DMS79 treated with DMSO at 0.1 percent for 48 hours (cell line): ENCODE measurements at places on chromosomes 12 and 14.
A peak's percentile ranks its signal among the peaks of the same experiment; 100 is the strongest.

GRCh38 chr14:61696753-61697318, 1.5 kb downstream of the HIF1A start:
- peak; percentile 28 for DNase-seq

DNA sequence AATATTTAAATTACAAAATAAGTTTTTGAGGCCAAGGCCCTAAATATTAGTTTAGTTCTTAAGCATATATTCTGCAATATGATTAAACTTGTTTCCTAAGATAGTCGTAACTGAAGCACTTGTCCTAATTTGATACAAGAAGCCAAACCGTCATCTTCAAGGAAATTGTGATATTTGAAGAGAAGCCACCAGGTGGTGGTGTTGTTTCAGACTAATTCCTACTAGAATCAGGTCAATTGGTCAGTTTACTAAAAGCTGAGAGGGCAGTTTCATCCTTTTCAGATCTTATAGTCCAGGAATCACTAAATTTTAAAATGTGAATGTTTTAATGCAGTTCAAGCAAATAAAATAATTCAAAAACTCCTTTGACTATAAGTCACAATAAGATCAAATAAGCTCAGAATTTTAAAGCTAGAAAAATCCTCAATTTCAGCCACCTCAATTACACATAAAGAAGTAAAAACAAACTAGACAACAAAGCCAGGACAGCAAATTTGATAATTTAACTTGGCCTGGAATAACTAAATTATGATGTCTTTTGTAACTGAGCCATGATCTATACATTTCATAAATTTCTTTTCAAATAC, 7.1 kb upstream of the ARL1 start:
- DNase-seq, result peak; percentile 65

DNA sequence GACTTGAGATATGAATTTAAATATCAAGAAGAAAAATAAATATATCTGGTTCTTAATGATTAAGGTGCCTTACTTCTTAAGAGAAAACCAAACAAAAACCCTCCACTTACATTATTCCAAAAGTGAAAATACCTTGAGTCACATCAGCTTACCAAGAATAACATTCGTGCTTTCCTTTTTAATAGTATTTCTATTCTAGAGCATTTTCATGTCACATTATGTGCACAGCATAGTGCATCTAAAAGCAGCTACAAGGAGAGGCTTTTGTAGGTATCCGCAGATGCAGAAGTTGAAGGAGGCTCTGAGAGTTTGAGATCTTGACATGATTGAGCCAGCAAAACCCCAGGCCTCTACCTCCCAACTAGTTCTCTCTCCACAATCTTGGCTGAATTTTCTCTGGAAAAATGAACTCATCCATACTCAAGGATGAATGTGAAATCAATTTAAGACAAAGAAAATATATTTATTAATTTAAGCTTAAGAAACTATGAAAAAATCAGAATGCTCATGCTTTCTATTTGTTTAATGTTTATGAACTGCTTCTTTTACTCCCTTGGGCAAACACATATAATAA, 275.0 kb downstream of the AKAP6 start:
- no peak for DNase-seq

DNA sequence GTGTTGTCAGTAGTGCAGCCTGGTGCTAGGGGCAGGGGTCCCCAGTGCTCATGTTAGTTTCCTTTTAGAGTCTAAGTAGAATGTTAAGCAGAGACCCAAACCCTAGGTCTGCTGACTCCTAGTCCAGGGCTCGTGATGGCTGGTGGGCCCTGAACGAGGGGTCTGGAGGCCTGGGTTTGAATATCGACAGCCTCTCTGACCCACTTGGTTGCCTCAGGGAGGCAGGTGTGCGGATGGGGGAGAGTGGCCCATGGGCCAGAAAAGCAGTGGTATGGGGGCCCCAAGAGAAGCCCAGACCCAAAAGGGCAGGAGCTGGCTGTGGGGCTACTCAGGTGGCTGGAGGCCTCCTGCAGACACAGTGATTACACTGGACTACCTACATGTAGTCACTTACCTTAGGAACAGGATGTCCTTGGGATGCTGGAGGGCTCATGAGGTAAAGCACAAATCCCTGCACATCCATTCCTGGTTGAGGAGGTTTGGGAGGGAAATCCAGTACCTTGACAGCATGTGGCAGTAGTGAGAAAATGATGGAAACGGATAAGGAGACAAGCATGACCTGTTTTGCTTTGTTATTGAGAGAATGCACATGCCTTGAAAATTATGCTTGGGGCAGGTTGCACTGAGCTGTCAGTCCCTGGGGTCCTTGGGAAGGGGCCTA, 1.7 kb upstream of the SLC25A29 start:
- no peak for DNase-seq

DNA sequence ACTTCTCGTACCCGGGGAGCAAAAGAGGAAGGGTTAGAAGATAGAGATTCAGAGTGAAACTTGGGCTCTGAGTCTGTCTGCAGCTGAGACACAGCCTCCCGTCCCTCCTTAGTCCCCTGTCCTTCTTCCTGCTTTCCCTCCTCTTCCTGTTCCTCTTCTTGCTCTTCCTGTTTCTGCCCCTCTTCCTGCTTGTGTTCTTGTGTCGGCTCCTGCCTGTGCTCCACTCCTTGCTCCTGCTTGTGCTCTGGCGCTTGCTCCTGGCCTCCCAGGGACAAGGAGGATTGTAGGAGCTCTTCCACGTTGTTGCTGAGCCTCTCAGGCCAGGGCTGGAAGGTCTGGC, 3.0 kb downstream of the ACRBP start:
- no peak for DNase-seq

DNA sequence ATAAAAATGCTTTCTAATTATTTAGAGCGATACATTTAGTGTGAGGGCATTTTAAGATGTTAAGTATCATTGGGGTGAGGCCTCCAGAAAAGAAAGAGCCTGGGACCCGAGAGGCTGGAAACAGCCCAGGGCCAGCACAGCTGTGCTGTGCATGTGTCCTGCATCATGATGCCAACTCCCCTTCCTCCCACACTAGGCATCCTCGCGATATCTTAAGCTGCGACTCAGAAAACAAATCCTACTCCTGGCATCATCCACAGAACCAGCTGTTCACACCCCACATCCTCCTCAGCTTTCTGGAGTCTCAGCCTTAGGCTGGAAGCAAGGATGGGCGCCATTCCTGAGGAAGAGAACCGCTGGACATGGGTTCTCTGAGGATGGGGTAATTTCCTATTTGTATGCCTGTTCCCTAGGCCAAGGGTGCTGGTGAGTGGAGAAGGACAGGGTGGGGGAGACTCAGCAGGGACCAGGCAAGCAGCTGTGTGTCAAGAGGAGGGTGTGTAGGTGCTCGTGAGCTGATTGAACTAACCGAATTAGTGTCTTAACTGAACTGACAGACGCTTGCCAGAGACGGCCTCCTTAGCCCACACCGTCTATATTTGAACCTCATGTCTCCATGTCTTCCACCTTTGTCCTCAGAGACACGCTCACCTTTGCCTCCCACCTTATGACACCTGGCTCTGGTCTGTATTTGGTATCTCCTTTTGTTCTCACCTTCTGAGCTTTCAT, 15.6 kb upstream of the MCRS1 start:
- no peak for DNase-seq

DNA sequence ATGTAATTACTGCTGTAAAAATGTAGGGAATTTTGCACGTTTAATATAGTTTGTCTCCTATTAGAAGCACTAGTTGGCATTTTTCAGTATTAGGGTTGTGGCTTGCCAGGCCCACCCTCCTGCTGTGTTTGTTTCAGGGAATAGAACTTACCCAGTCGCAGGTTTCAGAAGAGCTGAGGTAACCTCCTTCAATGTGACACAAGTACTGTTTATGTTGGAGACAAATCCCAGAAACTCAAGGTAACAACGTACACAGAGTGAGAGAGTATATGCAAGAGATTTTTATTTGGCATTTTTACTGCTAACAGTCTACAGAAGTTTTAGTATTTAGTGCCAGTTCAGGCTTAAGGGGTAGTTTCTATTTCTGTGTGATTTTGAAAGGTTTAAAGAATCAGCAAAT, 284.3 kb downstream of the RAD51B start:
- no peak for DNase-seq

DNA sequence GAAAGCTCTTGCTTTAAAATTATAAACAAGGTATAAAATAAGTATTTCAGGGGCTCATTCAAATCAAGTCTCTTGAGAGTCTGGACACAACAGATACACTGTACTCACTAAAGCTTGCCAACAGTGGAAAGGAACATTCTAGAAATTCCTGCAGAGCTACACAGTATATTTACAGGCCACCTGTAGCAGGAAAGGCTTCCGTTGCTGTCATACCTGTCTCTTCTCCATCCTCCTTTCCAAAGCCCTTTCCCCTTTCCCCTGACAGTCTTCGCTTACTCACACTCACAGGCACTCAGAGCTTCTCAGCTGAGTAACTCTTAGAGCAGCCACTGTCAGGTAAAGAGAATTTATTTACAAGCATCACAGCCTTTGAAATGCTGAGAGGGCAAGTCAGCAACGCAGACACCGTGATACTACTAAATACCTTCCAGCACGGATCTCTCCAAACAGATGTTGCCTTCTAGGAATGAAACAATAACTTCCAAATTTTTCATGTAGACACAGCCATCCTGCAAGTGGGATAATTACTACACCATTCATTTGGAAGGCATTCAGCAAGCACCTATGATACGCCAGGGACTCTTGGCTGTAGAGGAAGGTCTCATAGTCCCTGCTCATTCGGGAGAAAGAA, 167.9 kb downstream of the FOXN3 start:
- peak; percentile 96 for DNase-seq

DNA sequence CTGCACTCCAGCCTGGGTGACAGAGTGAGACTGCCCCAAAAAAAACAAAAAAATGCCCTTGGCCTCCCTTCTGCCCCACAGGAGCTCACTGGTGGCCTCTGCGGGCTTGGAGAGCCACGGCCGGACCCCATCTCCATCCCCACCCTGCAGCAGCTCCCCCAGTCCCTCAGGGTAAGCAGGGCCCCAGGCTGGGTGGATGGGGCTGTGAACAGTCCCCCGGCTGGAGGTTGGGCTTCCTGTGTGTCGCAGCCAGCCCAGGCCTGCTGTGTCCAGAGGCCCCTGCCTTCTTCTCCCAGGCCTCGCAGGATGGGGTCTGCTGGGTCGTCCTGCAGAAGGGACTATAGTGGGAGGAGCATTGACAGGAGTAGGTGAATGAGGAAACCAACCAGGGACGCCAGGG, 15.4 kb upstream of the PUS1 start:
- no peak for DNase-seq

GRCh38 chr12:27244689-27245488, 803 bp downstream of the STK38L start:
- DNase-seq, result no peak

DNA sequence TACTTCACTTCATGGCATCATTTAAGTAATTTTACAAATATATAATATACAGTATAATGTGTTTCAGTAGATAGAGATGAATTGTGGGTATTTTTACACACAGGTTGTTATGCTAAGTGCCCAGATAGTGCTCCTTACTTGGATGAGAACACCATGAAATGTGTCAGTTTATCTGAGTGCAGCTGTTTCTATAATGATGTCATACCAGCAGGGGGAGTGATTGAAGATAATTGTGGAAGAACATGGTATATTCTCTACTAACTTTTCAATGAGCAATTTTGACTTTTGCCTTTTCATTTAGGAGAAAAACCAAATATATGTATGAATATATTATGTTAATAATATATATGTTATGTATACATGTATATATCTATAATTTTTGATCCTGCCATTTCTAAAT, 221.6 kb downstream of the LRRK2 start:
- DNase-seq, result no peak

DNA sequence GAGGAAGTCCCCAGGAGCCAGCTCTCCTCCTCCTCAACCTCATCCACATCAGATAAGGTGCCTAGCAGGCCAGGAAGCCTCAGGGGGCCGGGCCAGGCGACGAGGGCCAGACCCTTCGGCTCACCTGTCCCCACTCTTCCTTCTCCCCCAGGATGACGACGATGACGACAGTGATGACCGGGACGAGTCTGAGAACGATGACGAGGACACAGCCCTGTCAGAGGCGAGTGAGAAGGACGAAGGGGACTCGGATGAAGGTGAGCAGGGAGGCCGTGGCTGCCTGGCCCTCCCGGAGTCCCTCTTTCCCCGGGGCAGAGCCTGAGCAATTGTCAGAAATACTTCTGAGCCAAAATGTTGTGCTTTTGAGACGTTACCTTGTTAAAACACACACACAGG, 13.8 kb downstream of the SETD1B start:
- DNase-seq, result no peak

DNA sequence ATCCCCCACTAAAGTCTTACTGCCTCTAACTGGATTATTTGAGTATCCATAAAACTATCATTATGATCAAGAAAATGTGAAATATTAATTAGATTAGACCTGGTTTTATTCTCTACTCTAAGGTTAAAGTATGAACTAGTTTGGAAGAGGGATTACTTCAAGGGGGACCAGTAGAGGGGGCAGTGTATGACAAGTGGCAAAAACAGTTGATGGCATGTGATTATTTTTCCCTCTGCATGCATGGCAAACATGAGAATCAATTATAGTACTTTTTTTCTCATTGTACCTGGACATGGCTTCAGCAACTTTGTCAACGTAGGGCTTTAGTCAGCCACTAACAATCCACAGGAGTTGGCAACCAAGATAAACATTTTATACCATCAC, 145.0 kb upstream of the SLC38A2 start:
- DNase-seq, result no peak

DNA sequence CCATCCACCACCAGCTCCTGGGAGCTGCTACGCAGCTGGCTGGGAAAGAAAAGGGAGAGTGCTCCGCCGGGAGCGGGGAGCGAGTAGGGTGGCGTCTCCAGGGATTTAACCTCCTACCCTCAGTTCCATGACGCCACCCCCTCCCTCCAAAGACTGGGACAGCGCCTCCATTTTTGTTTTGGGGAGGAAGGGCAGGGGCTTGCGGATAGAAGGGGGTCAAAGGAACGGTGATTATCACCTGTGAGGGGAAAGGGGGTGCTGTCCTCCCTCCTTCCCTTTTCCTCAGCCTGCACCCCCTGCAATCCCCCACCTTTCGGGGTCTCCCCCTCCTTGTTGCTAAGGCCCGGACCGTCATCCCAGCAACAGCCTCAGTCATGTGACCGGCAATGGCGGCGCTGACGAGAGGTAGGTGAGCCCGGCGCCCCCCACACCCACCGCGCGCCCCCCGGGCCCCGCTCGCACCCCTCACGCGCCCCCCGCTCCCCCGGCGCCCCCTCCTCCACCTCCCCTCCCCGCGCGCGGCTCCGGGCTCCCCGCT, at the start of gene DTX3:
DTX3 (plus strand) TSS at position 371 of the 538 bp plus-strand sequence. CDS start 1,694 bp downstream, outside the sequence.
- DNase-seq, result peak; percentile 3

GRCh38 chr12:14554281-14555007, 13.2 kb downstream of the PLBD1 start:
- peak; percentile 44 for DNase-seq

GRCh38 chr12:3150931-3151835, 74.0 kb downstream of the TSPAN9 start:
- DNase-seq, result peak; percentile 69

- no peak for DNase-seq
Measured at GRCh38 chr14:62692490-62693106, 352.7 kb downstream of the KCNH5 start.

- peak; percentile 38 for DNase-seq
Measured at GRCh38 chr14:64112867-64113678, 181.1 kb downstream of the ESR2 start.
